Activated CD4-positive, alpha-beta T cell treated with anti-CD3 and anti-CD28 coated beads, Interleukin-2, Interleukin-4, amounts not matched to agents 100 ng/mL and 50 ng/mL, durations not matched to agents 16 hours and 8 hours (primary cell): ENCODE measurements at places on chromosomes 6 and 20.

- no peak for DNase-seq
Observed at GRCh38 chr6:26653007-26653406, 6.5 kb downstream of the ZNF322 start.

- DNase-seq: peak; percentile 78
Observed at GRCh38 chr6:157221049-157221816, 102.1 kb downstream of the TMEM242 start.

- DNase-seq: no peak
Observed at GRCh38 chr6:143205585-143205984, 144.9 kb downstream of the AIG1 start.

GRCh38 chr6:170013815-170014214 is 262.4 kb downstream of the ERMARD start:
- DNase-seq: no peak

DNA sequence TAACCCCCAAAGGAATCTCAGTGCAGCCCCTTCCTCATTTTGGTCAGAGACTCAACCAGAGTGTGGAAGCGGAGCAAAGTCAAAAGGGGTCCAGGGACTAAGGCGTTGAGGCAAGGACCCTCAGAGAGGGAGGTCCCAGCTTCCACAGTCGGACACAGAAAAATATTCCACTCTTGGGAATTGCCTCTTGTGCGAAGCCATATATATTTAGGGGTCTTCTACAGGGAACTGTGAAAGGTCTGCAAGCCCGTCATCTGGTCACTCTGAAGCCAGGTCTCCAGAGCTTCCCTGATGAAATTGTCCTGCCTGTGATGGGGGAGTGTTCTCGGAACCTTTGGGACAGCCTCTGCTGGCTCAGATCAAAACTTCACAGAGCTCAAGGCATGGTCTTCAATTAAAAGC is 160.8 kb downstream of the TBXT start:
- DNase-seq: no peak

- no peak for DNase-seq
Observed at GRCh38 chr6:79134699-79135474, 56.8 kb upstream of the PHIP start.

GRCh38 chr20:31566658-31567379 is 38.3 kb upstream of the ID1 start:
- DNase-seq: no peak

- no peak for DNase-seq
Observed at GRCh38 chr20:6622041-6622440, 145.4 kb upstream of the BMP2 start.

GRCh38 chr6:74871757-74872156 is 334.1 kb downstream of the COL12A1 start:
- no peak for DNase-seq

GRCh38 chr6:24646771-24647170 is 780 bp upstream of the KIAA0319 start:
- DNase-seq: no peak

GRCh38 chr6:121670511-121670910 is 235.1 kb downstream of the GJA1 start:
- no peak for DNase-seq

DNA sequence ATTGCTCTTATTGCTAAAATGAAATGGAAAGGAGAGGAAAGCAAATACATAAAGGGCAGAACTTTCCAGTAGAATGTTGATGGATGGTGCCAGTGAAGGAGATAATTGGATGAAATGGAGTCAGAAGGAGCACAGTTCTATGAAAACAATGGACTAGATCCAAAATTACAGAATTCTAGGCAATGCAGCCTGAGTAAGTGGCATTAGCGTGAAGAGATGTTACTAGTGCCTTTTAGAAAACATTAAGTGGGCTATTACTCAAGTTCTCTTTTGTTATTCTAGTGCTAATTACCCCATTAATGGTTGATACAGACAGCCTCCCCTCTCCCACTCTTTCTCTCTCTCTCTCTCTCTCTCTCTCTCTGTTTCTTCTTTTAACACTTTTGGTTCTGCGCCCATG is 209.5 kb upstream of the RGS17 start:
- DNase-seq: no peak

- DNase-seq: no peak
Observed at GRCh38 chr6:44250067-44250717, 3.3 kb downstream of the HSP90AB1 start.

GRCh38 chr6:44530209-44530909 is 142.9 kb downstream of the CDC5L start:
- no peak for DNase-seq

GRCh38 chr6:89596056-89596455 is 42.5 kb downstream of the LYRM2 start:
- DNase-seq: peak; percentile 30

DNA sequence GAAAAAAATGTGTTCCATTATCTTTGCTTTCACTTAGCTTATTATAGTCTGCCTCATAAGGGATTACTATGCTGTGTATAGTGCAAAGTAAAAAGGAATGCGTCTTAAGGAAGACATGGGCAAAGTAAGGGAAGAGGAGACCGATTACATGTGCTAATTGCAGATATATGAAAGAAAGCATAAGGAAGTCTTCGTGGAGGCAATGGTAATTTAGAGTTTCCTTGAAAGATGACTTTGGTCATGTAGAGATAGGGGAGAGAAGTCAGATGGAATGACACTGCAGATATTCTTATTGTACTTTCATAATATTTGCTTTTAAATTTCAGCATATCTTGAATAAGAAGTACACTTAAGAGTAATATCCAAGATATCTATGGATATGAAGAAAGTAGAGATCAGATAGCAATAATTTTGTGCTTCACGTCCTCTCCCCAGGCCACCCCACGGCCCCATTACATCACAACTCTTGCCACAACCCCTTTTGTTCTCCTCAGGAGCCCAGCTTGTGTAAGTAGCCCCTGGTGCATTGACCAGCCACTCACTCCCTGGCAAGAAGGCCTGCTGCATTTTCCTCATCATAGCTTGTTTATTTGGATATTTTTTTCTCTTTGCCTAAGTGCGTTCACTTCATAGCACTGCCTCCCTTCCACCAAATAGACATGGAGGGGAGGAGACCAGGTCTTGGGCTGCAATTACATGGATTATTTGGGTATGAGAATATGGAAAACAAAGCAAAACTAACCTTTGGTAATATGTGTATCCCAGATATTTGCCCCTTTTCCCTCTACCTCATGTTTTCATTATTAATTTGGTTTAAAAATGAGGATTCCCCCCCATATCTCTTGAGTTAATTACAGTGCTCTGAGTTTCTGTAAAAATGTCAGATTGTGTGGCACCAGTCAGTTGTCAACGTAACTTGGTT is 30.7 kb upstream of the COL10A1 start:
- DNase-seq: no peak

- DNase-seq: no peak
Observed at GRCh38 chr6:37689381-37689780, 8.3 kb downstream of the MDGA1 start.

DNA sequence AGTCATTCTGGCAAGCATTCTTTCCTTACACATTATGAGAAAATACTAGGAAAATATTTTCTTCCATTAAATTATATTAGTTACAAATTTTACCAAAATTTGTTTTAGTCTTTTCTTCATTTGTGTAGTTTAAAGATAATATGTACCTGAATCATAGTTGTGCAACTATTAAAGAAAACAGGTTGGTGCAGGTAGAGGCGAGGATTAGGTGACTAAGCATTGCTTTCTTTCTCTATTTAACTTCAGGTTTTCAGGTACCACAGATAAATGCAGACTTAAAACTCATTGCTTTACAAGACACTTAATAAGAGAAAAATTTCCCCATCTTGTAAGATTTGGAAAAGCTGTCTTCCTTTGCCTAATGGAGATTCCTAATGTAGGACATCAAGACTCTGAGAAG is 1175.5 kb upstream of the ADGRB3 start:
- DNase-seq: no peak

- no peak for DNase-seq
Observed at GRCh38 chr20:34907616-34908469, 31.4 kb downstream of the ACSS2 start.

GRCh38 chr6:148709577-148709976 is 37.3 kb upstream of the UST start:
- DNase-seq: no peak

DNA sequence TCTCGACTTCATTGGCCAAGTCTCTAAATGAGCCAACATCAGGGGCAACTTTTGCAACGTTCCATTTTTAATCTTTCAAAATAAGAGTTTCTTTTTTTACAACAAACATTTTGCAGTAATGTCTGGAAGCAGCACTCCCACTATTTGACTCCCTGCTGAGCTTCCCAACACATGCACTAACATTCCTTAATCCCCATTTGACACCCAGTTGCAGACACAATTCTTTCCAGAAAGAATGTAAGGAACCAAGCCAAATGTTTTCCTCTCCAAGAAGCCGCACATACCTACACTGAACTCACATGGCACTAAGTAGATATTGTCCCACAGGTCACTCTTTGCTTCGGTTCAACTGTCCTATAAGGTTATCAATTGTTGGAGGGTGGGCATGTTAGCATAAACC is 165.6 kb downstream of the GRM1 start:
- DNase-seq: no peak

DNA sequence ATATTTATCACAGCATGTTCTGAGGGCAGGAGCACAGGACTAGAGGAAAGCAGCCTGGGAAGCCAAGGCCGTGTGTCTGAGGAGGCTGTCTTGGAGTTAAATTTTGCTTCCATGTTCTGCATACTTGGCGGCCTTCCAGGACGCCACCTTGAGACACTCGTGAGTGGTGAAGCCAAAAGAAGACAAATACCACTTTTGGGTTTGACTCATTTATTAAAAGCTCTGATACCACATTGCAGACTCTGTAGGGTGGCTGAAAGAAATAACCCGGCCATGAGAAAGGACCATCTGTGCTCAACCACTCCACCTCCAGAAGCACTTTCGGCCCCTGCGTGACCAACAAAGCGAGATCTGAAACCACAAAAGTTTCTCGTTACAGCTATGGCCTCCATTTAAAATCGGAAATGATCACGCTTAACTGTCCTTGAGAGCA is 120.0 kb downstream of the TMEM242 start:
- DNase-seq: no peak

DNA sequence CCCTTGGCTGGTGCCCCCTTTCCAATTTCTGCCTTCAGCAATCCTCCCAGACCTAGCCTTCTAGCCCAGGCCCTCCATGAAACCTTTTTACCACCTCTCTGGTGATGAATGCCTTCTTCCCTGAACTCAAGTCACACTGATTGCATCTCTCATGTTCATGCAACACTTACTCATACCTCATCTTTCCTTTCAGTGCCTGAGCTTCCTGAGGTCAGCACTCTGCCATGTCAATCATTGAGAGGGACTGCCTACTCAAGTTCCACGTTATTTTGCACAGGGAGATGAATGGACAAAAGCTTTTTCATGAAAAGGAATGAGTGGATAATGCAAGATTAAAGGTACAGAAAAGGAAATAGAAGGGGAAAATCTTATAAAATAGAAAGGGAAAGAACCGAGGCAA is 60.1 kb upstream of the PLEKHG1 start:
- no peak for DNase-seq

GRCh38 chr6:137033828-137034227 is 10.9 kb downstream of the IL20RA start:
- peak; percentile 78 for DNase-seq

- DNase-seq: no peak
Observed at GRCh38 chr6:73579389-73579788, 58.6 kb upstream of the EEF1A1 start.

GRCh38 chr20:34008477-34008876 is 14.8 kb downstream of the RALY start:
- DNase-seq: no peak

- no peak for DNase-seq
Observed at GRCh38 chr6:131565056-131565455, 8.0 kb upstream of the ARG1 start.

DNA sequence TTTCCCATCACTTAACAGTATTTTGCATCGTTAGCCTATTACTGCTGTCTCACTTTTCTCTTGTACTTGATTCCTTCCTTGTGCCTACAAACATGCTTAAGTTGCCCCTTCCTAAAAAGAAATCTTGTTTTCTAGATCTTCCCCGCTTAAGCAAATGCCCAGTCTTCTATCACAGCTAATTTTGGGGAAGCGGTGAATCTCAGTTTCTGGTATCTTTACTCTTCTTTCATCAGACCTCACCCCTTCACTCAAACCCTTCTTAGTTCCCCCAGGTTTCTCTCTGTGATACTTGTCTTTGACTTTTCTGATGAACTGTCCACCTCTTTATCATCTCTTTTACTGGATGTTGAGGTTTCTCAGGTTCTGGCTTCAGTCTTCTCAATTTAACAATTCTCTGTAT is 14.2 kb downstream of the VAPB start:
- DNase-seq: no peak

GRCh38 chr6:62523630-62524029 is 237.6 kb upstream of the KHDRBS2 start:
- DNase-seq: no peak

DNA sequence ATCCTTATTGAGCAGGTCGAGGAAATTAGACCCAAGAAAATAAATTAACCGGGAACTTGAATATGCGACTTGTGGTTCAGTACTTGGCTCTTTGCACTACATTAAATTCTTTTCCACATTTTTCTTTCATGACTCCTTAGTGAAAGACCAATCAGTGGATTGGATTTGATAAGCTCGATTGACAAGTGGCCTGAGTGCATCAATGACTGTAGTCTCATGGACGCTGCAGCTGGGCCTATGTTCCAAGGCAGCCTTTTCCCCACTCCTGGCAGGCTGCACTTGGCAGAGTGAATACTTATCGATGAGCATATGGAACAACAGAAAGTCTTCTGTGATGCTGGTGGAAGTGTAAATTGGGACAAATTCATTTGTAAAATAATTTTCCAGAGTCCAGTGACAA is 210.8 kb upstream of the EXOC2 start:
- DNase-seq: no peak

DNA sequence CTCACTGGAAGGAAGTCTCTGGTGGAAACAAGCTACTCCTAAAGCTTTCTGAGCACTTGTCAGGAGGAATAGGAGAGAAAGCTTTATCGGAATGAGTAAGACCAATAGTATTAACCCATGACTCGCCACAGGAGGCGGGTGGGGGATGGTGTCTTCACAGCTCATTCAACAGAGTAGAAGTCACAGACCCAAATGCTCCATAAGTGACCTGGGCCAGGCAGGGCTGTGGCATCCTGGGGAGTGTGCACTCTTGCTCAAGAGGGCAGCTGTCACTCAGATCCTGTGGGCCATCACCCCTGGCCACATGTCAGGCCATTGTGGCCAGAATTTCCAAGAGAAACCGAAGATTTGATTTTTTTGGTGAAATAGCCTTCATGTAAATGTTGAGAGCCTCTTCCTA is 116.0 kb downstream of the SYCP2 start:
- no peak for DNase-seq
